Stimulated activated CD4-positive, alpha-beta T cell treated with anti-CD3 and anti-CD28 coated beads, TNF-alpha, amount 100 ng/mL, for 1 hour (primary cell): ENCODE measurements at places on chromosomes 6 and 20.

GRCh38 chr20:41200446-41201202 is 63.3 kb downstream of the PLCG1 start:
- no peak for DNase-seq

DNA sequence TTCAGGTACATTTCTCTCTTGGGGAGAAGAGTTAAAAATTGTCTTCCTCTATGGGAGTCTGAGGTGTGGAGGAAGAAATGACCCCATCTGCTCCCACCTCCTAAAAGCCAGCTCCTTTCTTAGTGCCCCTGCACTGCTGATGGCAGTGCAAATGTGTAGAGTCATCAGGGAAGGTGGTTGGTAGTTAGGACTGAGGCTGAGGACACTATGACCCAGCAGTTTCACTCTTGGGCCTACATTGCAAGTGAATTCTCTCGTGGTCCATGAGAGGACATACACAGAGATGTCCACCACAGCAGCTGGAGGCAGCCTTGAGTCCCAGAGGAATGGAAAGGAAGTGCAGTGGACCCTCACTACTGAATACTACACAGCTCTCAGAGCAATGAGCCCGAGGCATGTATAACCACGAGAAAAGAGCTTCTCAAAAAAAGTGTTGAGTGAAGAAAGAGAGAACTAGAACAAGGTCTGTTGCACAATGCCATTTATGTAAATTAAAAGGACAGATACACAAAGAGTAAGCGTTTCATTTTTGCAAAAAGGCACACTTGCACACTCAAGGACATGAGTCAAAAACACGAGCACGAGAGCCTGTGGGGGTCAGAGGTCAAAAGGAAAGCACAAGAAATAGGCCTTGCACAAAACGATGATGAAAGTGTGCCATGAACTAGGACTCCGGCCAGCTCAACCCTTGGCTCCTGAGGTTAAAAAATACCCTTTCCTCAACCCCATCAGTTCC is 308.2 kb upstream of the PRND start:
- DNase-seq, result no peak

DNA sequence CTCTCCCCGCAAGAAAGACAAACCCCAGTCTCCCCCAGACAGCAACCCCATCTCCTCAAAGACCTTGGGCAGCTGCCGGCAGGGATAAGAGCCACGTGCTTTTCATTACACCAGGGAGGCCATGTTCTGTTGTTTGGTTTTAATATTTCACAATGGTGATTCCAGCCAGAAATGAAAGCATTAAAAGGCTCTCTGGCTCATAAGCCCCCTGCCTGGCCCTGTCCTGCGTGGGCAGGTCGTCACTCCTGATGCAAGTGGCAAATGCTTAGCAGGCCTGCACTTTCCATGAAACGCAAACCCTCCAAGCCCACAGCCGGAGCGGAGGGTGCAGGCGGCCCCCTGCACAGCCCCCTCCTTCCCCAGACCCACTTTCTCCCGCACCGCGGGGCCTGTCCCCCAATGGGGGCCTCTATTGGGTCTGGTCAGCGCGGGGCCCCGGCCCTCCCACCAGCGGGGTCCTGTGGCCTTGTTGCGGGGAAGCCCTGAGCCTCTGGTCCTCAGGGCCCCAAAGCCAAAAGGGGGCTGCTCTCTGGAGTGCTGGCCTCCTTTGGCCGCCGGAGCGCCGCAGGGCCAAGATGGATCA is 77.2 kb downstream of the TMEM242 start:
- DNase-seq, result no peak

DNA sequence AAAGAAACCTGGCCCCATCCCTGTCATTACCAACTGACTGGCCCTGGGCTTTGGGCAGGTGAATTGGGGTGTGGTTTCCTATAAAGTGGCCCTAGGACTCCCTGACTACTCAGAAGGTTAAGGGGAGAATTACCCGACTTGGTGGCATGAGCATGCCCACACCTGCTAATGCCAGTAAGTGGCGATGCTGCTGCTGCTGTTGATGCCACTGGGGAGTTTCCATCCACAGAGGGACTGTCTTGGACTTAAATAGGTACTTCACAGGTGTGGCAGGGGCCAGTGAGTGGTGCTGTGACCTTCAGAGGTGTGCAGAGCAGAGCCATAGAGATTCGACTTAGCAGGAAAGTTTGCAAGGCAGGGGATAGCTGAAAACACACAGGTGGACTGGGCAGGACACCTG is 32.6 kb upstream of the MDFI start:
- no peak for DNase-seq

DNA sequence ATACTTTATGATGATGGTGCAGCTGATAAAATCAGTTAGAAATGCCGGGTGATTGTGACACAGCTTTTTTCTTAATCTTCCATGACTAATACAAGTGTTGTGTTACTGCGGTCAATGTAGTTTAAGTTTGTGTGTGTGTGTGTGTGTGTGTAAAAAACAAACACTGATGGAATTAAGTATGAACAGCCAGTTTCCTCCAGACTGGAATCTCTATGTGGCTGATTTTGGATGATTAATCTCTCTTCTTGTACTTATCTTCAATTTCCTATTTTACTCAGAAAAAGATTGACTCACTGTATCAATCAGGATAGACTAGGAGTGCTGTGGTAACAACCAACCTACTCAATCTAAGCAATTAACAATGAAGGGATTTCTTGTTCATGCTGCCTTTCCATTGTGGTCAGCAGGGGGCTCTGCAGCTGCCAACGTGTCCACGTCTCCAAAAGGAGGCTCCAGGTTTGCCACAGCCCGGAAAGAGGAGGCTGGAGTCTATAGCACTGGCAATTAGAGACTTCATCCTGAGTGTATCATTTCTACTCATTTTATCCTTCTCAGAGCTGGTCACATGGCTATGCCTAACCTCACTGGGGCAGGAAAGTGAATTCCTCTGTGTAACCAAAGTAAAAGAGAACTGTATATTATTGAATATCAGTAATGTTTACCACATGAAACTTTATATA is 107.7 kb downstream of the CD109 start:
- no peak for DNase-seq

- DNase-seq, result no peak
These were observed 62.3 kb downstream of the RIPOR3 start for GRCh38 chr20:50628853-50629669.

- DNase-seq, result no peak
These were observed 8.8 kb upstream of the TRIM31 start for GRCh38 chr6:30121446-30122366.

DNA sequence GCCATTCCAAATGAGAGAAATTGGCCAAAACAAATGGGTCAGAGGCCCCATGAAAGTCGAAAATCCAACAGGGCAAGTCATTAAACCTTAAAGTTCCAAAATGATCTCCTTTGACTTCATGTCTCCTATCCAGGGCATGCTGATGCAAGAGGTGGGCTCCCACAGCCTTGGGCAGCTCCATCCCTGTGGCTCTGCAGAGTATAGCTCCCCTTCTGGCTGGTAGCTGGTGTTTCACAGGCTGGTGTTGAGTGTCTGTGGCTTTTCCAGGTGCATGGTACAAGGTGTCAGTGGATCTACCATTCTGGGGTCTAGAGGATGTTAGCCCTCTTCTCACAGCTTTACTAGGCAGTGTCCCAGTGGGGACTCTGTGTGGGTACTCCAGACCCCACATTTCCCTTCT is 115.2 kb upstream of the LAMA2 start:
- DNase-seq, result no peak

GRCh38 chr6:95614094-95614493 is 36.8 kb downstream of the MANEA start:
- no peak for DNase-seq

- DNase-seq, result no peak
These were observed 100.6 kb upstream of the SALL4 start for GRCh38 chr20:51902933-51903332.

DNA sequence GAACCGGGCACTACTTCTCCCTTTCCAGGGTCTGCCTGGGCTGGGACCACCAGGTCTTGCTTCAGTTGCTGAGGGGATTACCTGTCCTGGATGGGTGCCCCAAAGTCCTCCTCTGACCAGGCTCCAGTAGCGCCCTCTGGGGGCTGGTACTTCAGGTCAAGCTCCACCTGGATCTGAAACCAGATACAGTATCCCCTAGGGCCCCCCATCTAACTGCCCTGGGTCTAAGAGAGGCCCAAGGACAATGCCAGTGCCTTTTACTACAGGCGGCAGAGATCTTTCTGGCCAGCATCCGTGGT is 11.2 kb upstream of the SPAG4 start:
- DNase-seq, result no peak

DNA sequence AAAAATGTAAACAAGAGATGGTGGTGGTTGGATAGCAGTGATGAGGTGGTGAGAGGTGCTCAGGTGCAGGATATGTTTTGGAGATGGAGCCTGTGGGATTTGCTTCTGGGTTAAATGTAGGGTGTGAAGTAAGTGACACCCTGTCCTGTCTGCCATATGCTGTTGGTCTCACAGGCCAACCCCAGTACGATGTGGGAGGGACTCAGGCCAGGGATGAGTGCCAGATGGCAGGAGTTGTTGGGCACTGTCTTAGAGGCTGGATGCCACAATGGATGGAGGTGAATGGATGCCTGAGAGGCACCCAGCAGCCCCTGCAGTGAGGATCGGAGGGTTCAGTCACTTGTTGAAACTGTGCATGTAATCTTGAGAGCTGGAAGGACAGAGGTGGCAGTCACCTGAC is 259.3 kb downstream of the NRN1 start:
- DNase-seq, result no peak

- DNase-seq, result no peak
These were observed 254.1 kb downstream of the PRL start for GRCh38 chr6:22042706-22043105.

DNA sequence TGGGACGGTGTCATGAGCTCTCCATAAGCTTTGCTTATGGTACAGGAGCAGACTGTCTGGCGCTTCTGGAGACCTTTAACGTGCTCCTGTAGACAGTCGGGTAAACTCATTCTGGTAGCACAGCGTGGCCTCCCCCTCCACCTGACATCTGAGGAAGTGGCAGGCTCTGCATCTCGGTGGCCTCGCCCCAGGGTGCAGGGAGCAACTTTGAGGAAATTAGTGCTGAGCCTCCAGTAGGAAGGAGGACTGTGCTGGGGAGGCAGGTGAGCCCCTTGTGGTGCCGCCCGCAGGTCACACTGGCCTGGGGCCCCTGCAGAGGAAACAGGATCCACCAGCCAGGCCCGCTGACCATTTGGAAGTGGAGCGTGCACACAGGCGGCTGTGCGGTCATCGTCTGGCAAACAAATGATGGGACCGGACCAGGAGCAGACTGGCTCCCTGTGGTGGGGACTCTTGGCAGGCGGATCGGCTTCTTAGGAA is 57.9 kb downstream of the SYNJ2 start:
- DNase-seq, result no peak

- no peak for DNase-seq
These were observed 623 bp upstream of the SNX9 start for GRCh38 chr6:157822245-157823000.

GRCh38 chr6:71482742-71483141 is 194.1 kb downstream of the OGFRL1 start:
- DNase-seq, result no peak

DNA sequence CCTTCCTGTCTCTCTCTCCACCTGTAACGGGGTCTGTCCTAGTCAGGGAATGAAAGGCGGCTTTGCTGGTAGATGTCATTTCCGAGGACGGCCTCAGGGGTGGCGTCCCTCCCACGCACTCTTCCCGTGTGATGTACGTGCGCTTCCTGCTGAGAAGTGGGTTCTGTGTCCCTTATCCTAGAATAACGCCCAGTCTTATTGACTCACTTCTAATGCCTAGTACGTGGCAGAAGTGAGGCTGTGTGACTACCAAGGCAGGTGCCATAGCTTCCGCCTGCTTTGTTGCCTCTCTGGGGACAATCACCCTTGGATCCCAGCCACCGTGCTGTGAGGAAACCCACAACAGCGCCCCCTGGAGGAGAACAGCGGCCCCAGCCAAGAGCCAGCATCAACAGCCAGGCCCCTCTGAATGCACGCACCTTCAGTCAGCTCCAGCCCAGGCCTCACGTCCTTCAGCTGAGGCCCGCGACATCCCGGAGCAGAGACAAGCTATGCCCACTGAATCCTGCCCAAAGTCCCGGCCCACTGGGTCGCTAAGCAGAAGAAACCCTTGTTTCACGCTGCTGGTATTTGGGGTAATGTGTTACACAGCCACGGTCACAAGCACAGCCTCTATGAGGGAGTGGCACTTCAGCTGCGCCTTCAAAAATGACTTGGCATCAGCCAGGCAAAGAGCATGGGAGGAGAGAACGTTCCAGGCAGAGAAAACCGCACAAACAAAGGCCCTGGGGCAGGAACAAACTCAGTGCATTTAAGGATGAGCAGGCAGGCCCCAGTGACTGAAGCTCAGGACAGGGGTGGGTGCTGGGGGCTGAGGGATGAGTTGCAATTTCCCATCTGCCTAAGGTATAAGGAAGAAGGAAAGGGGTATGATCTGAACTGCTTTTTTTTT is 224.2 kb downstream of the NFATC2 start:
- peak; percentile 43 for DNase-seq

GRCh38 chr20:59830665-59831023 is 102.8 kb downstream of the SYCP2 start:
- no peak for DNase-seq

DNA sequence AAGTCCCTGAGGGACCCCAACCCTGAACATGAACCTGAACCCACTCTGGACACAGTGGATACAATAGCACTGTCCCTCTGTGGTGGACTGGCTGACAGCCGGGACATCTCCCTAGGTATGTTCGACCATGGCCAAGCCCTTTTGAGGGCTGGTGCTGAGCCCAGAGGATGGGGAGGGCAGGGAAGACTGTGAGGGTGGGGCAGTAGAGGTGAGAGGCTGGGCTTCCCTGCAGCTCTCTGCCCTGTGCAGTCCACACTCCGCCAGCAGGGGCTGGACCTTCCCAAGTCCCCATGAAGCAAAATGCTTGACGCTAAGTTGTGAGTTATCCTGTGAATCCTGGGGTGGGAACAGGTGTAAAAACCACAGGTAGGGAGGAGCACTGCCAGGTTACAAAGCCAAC is 11.5 kb downstream of the LPIN3 start:
- no peak for DNase-seq

DNA sequence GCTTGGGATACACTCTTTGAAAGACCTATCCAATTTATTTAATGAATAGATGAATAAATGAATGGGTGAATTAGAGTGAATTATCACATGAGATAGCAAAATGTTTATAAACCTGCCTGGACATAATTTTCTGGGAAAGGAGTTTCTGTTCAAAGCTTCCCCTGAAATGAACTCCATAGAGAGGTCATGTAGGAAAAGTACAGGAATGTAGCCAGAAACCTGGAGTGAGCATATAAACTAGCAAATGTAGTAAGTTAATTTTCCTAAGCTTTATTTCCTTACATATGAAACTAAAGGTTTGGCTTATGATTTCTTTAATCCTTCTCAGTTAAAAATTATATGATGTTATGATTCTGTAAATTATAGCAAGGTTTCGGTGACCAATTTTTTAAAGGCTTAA is 380.3 kb upstream of the RSPO3 start:
- DNase-seq, result no peak

GRCh38 chr6:41408982-41409381 is 73.6 kb downstream of the NCR2 start:
- DNase-seq, result no peak

DNA sequence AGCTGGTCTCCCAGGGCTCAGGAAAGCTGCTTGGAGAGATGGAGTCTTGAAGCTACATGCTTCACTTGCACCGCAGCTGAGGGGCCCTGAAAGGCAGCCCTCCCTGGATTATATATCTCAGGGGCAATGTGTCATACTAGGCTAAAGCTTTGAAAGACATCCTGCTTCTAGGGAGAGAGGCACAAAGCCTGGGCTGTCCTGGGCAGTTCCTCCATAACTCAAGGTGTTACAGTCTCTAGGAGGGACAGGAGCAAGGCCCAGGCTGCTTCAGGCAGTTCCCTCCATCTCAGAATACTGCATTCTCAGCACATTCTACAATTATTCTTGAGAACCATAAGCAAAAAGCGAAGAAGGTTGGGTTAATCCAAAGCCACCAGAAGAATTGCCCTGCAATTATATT is 22.0 kb upstream of the TXNDC5 start:
- DNase-seq, result no peak
